ENCODE measurements at places on chromosomes 4 and X. TPM values are rescaled to one million over a fixed set of nuclear protein-coding genes. Genes with fewer than 3 reads are reported as not detected.

- DNase-seq: no peak
Measured at GRCh38 chrX:147738265-147738664, 173.5 kb upstream of the FMR1 start.

The TLR2 gene
- polyA plus RNA-seq: 0.42 TPM

GRCh38 chr4:144649646-144650045, 3.7 kb downstream of the HHIP start:
- DNase-seq: no peak

The CABS1 gene
- polyA plus RNA-seq: not detected

DNA sequence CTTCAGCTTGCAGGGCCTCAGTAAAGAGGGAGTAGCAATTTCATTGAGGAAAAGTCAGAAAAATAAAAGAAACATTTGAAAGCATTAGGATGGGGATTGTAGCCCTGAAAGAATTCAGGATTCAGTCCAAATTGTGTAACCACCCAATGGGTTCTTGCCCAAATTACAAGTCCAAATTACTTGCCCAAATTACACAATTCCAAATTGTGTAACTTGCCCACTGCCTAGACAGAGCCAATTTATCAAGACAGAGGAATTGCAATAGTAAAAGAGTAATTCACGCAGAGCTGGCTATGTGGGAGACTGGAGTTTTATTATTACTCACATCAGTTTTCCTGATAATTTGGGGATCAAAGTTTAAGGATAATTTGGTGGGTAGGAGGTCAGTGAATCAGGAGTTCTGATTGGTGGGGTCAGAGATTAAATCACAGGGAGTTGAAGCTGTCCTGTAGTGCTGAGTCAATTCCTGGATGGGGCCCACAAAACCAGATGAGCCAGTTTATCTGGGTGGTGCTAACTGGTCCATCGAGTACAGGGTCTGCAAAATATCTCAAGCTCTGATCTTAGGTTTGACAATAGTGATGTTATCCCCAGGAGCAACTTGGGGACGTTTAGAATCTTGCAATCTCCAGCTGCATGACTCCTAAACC, 18.1 kb upstream of the PAGE5 start:
- DNase-seq: no peak

DNA sequence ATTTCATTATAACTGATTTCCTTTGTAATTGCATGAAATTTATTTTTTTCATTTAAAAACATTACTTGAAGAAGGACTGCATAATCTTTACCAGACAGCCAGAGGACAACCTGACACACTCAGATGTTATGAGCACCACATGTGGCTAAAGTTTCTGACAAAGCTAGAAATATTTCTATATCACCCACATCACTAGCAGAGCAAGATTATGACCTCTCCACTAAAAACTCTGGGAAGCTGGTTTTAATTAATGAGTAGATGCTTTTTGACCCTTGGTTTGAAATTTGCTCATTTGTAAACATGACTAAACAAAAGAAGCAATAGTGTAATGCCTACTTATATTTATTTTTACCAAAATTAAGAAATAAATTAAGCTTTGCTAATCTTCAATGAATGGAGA, 661.5 kb upstream of the EPHA5 start:
- DNase-seq: no peak

All from psoas muscle (tissue), 8 donors.